ENCODE measurements at places on chromosomes 5 and 9. TPM values are rescaled to one million over a fixed set of nuclear protein-coding genes. Genes with fewer than 3 reads are reported as not detected.

DNA sequence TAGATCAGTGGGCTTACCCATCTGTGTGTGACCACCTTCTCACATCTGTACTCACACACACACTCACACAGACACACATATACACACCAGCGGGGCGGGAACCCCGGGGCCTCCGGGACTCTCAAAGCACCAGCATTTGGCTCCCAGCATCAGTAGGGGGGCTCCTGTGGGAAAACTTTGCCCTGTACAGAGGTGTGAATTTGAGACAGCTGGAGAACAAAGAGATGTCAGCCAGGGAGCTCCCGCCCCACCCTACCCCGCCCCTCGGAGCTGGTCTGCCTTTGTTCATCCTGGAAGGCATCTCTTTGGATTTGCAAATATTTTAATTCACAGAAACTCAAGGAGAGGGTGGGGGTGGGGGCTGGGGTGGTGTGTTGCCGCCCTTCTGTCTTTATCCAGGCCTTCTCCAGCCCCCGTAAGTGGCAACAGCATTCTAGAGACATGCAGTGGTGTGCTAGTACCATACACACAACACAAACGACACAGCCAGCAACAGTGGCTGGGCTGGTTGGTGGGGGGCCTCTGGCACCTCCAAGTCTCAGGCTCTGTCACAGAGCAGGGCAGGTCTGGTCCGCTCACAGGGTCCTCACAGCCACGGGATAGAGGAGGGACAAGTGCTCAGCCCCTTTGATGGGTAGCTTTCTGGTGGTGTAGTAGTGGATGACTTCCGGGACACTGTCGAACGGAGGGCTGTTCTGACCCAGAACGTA, 15.5 kb upstream of the SLC25A51 start:
- DNase-seq: no peak

DNA sequence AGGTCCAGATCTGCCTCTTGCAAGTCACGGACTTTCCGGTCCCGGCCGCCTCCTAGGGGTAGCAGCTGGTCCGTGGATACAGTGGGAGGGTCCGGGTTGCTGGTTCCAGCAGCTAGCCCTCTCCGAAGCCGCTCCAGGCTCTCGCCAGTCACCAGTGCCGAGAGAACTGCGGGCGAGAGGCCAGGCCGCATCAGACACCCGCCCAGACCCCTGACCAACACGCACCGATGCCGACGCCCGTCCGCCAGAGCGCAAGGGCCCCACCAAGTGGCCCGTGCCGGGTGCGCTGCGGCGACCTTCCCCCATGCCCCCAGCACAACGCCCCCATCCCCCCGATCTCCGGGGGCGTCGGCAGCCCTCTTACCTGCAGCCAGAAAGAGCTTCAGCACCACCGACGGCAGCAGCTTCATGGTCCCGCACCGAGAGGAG, 470 bp downstream of the HBEGF start:
- DNase-seq: peak; percentile 69

- no peak for DNase-seq
These were observed 21.8 kb downstream of the ELOVL7 start for GRCh38 chr5:60822285-60822556.

GRCh38 chr5:79235261-79235633, 684 bp upstream of the JMY start:
- peak; percentile 11 for DNase-seq

DNA sequence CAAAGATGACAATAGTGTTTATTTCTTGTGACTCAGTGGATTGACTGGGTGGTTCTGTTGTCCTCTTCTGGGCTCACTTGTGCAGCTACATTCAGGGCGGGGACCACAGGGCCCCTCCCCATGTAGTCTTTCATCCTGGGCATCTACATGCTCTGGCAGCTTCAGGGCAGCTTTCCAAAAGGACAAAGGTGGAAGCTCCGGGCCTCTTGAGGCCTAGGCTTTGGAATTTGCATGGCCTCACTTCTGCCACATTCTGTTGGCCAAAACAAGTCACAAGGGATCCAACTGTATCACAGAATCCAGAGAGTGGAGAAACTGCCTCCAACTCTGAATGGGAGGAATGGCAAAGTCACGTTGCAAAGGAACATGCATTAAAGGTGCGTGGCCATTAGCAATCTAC, 64.3 kb downstream of the ARHGAP26 start:
- no peak for DNase-seq

- DNase-seq: no peak
These were observed 148.5 kb downstream of the C9orf152 start for GRCh38 chr9:110059461-110059860.

GRCh38 chr5:128196791-128197190, 113.2 kb downstream of the SLC12A2 start:
- DNase-seq: no peak

DNA sequence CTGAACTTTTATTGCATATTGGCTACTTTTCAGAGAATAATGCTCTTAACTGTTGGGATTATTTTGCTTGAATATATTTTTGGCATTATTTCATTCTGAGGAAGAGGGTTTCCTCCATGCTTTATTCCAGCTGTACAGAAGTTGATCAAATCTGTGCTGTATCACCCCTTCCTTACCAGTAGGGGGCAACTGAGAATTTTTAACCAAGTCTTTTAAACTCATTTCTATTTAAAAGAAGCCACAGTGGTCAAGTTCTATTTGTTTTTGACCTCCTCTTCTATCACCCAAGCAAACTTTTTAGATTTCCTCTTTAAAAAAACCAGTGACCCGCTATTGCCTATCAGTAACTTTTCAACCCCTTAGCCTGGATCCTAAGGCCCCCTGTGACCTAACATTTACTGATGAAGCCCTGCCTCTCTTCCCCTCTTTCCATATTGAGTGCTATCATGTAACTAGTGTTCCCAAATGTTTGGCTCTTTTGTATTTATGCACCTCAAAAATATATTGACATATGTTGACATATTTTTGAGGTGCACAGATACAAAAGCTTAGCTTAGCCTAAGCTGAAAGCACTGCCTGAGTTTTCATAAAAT, 80.6 kb downstream of the FBXO4 start:
- DNase-seq: no peak

GRCh38 chr5:22223079-22223478, 630.1 kb downstream of the CDH12 start:
- no peak for DNase-seq

BTNL8 gene
- polyA plus RNA-seq: 1.1 TPM

NKD2 gene
- polyA plus RNA-seq: 13.5 TPM

PRRC2B gene
- 175 TPM for polyA plus RNA-seq

PDE6A gene
- 0.21 TPM for polyA plus RNA-seq

PALM2AKAP2 gene
- polyA plus RNA-seq: 26.5 TPM

WDR38 gene
- polyA plus RNA-seq: 3.4 TPM

IGFBPL1 gene
- polyA plus RNA-seq: 2.0 TPM

MAP1B gene
- 24.0 TPM for polyA plus RNA-seq

ZMAT2 gene
- polyA plus RNA-seq: 133 TPM

MAST4 gene
- polyA plus RNA-seq: 48.5 TPM
